Activated CD8-positive, alpha-beta T cell treated with anti-CD3 and anti-CD28 coated beads for 36 hours (primary cell): ENCODE measurements at places on chromosomes 1 and 21. TPM values are rescaled to one million over a fixed set of nuclear protein-coding genes. Genes with fewer than 3 reads are reported as not detected.

Gene TTLL7
- total RNA-seq: 0.41 TPM

GRCh38 chr1:41432481-41433280, 51.8 kb downstream of the EDN2 start:
- no peaks in the 10 kb centered on the region for H3K36me3 ChIP-seq
- peaks cover 18% of the 10 kb centered on the region for H3K27me3 ChIP-seq
- DNase-seq: peak; percentile 91
- no peak overlapping the region for H3K27ac ChIP-seq

GRCh38 chr1:65681096-65681495, 111.6 kb upstream of the PDE4B start:
- H3K27ac ChIP-seq: no peak overlapping the region
- DNase-seq: no peak
- H3K36me3 ChIP-seq: no peaks in the 10 kb centered on the region
- peaks cover 9% of the 10 kb centered on the region for H3K27me3 ChIP-seq
- H3K4me1 ChIP-seq: no peaks in the 10 kb centered on the region

- peaks cover 26% of the 10 kb centered on the region for H3K4me1 ChIP-seq
- DNase-seq: peak; percentile 52
- peak overlapping the region; percentile 11 for H3K4me3 ChIP-seq
- H3K36me3 ChIP-seq: peaks cover 3% of the 10 kb centered on the region
Measured at GRCh38 chr1:23720256-23720995, 22.8 kb upstream of the ELOA start.

Gene HSD3B2
- total RNA-seq: not detected

DNA sequence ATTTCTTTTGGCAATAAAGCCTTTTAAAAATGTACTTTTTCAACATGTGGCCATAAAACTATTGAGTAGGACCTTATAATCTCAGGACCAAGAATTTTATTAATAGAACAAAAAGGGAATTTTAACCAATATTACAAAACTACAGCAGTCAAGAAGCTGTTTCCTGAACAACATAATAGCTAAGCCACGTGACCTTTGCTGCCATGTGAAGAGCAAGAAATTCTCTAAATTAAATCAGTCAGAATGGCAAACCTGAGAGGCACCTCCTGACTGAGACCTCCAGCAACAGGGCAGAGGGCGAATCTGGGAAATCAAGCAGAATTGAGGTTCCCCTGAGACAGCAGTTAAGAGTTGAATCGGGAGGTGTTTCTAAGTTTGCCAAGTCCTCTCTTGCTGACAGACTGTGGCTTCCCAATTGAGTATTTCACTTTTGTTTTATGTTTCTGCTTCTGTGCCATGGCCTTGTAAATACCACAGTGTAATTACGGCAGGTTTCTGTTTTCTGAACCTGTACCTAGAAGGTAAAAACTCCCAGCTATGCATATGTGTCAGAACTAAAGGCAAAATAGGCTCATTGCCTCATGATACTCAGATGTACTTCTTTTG, 358.4 kb downstream of the NTNG1 start:
- no peaks in the 10 kb centered on the region for H3K36me3 ChIP-seq
- no peaks in the 10 kb centered on the region for H3K4me1 ChIP-seq
- no peaks in the 10 kb centered on the region for H3K27me3 ChIP-seq
